ENCODE measurements at places on chromosomes 2 and 18. TPM values are rescaled to one million over a fixed set of nuclear protein-coding genes. Genes with fewer than 3 reads are reported as not detected.

The MGAT4A gene
- 3.8 TPM for polyA plus RNA-seq

DNA sequence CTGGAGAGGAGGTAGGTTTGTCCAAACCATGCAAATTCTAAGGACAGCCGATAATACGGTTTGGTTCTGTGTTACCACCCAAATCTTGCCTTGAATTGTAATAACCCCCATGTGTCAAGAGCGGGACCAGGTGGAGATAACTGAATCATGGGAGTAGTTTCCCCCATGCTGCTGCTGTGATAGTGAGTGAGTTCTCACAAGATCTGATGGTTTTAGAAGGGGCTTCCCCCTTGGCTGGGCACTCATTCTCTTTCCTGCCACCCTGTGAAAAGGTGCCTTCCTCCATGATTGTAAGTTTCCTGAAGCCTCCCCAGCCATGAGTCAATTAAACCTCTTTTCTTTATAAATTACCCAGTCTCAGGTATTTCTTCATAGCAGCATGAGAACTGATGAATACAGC is 295.2 kb downstream of the NBAS start:
- DNase-seq = no peak

DNA sequence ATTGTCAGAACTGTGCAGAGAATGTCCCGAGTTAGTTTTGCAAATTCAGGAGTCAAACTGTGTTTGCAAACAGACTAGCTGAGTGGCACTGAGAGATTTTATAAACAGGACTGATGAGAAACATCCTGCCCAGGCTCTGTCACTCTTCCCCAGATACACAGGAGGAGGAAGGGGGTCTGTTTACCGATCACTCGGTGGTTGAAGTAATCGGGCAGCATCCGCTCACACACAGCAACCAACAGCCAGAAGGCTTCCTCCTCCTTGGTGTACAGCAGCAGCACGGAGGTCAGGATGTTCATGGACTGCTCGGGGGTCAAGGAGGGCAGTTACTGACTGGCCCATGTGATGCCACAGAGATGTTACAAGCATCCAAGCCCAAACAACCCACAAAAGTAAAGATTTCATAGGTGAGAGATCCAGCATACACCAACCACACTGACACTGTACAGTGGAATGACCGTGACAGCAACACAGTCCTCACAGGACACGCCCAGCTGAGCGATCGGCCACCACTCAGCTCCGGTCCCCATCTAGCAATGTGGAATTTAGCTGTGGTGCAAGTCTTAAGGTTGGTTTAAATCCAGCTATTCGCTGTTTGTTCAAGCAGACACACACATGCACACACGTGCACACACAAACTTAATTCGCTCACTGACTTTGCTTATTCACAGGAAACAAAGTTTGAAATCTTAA is 30.1 kb downstream of the RPL31 start:
- DNase-seq = no peak

The UGT1A10 gene
- polyA plus RNA-seq = not detected

DNA sequence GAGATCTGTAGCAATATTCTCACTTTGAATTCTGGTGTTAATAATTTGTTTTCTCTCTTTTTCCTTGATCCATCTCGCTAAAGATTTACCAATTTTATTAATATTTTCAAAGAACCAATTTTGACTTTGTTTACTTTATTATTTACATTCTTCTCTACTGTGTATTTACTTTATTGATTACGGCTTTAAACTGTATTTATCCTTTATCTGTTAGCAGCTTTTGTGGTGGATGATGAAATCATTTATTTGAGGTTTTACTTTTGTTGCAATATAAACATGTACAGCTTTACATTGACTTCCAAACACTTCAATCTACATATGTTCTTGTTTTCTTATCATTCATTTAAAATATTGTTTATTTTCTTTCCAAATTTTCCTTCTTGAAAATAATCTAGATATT is 719.9 kb downstream of the ADCYAP1 start:
- no peak for DNase-seq

The CD302 gene
- 13.5 TPM for polyA plus RNA-seq

DNA sequence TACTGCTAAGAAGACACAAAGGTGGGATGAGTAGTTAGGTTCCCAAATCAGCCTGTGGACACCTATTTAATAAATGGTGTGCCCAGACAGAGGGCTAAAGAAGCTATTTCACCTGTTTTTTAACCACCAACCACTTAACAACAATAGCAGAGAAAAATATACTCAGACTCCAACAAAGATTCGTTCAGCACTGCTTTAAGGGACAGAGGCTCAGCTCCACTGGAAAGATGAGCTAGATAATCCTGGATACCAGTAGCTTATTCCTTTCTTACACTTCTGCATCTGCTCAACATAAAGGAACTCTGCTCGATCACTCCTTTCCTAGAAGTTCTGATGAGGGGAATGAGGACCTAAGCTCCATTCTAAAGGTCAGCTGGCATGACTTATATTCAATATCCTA is 44.5 kb downstream of the PTCD3 start:
- no peak for DNase-seq

DNA sequence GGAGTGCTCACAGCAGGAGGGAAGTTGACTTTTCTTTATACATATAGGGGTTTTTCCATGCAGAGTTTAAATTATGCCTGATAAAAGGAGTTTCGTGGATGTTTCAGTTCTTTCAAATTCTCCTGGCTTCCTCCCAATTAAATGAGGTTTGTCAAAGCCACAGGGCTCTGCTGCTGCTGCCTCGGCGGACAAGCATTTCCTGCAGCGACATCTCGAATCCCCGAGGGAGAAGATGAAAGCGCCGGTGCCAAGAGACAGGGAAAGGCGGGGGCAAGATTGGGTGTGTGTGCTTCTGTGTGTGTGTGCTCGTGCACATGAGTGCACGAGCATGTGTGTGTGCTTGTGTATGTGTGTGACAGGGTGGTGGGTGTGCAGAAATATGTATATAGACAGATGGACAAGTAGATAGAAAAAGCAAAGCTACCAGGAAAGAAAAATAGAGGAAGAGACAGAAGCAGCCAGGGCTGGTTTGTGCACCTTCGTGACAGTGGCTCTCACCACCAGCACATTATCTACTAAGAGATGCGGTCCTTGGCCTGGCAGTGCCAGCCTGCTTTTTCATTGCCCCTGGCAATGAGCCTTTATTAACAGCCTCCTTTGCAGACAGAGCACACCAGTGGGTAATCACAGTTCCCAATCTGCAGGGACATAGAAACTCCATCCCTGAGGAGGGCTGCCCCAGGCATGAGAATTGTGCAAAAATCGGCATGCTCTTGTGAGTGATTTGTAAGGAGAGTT is 76.2 kb downstream of the CDK15 start:
- DNase-seq = no peak

The ELOA2 gene
- polyA plus RNA-seq = not detected

- no peak for DNase-seq
Measured at GRCh38 chr2:222969491-222969890, 82.5 kb upstream of the KCNE4 start.

The RTKN gene
- 50.9 TPM for polyA plus RNA-seq

DNA sequence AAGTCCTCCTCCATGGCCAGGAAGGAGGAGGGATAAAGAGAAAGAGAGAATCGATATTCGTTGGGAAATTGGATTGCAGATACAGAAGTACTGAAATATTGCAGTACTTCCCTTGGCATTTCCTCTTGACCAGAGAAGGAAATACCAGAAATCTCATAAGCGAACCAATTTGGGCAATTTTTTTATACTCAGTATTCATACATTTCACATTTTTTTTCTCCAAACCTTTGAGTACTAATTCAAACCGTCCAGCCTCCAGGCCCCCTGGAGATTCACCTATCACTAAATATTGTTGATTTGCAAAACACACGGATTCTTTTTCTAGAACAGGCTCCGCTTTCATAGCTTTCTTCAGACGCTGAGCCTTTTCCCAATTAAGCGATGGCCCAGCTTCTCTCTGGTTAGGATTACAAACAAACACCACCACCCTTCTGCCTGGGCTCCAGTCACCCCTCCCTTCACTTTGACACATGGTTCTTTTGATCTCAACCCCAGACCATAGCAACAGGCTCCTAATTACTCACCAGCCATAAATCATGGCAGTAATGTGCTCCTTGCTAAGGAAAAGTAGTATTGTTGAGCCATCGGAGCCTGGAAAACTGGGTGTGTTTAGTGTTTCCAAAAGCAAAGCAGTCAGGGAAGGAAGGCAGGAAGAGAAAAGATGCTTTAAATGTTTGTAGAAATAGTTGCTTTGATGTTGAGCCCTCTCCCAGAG is 138.4 kb upstream of the CCDC68 start:
- DNase-seq = no peak

GRCh38 chr18:2466978-2467377 is 104.3 kb downstream of the METTL4 start:
- no peak for DNase-seq

The REL gene
- polyA plus RNA-seq = 4.6 TPM

- DNase-seq = no peak
Measured at GRCh38 chr2:183678908-183679307, 554.7 kb downstream of the NUP35 start.

DNA sequence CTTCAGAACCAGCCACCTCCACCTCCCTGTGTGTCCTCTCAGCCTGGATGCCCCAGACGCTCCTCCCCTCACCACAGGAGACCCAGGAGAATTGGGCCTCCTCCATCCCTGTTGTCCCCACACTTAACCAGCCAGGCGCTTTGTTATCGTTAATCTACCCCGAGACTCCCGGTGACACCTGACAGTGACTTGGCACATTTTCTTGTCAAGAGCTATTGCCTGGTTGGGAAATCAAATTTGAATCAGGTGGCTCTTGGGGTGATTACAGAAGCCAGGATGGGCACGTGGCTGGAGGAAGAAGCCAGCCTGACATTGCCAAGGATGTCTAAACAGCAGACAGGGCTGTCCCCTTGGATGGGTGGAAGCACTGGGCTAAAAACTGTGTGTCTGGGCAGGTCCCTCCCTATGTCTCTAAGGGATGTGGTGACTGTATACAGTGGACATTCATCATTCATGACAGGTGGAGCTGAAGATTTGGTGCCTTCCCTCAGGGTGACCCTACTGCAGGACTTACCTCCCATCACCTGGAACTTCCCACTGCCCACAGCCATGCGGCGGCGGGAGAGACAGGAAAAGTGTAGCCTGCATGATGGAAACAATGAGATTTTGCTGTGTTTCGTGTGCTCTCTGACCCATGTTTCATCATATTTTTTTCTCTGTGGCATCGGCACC is 157.2 kb upstream of the CAPN13 start:
- no peak for DNase-seq

The TUBA4B gene
- polyA plus RNA-seq = 0.20 TPM

GRCh38 chr2:1623906-1624445 is 120.3 kb downstream of the PXDN start:
- no peak for DNase-seq

GRCh38 chr2:85853499-85854165 is 35.2 kb downstream of the ST3GAL5 start:
- DNase-seq = no peak

Data from forelimb muscle (tissue), 1 donor.